EL (cell line): ENCODE measurements at places on chromosomes 3 and 15.

DNA sequence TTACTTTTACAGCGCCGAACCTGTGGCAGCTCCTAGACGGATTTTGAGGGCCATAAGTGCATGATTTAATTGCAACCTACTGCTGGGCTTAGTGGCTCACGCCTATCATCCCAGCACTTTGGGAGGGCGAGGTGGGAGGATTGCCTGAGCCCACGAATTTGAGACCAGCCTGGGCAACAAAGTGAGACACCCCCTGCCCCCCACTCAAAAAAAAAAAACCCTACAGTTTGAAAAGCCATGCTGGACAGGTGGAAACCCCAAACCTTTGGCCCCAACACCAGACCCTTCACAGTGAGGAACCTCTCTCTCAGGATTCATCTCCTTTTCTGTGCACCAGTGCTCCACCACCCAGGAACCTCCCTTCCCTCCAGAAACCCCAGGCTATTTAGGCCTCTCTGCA, 1.1 kb upstream of the CDC25A start:
- DNase-seq, result no peak

DNA sequence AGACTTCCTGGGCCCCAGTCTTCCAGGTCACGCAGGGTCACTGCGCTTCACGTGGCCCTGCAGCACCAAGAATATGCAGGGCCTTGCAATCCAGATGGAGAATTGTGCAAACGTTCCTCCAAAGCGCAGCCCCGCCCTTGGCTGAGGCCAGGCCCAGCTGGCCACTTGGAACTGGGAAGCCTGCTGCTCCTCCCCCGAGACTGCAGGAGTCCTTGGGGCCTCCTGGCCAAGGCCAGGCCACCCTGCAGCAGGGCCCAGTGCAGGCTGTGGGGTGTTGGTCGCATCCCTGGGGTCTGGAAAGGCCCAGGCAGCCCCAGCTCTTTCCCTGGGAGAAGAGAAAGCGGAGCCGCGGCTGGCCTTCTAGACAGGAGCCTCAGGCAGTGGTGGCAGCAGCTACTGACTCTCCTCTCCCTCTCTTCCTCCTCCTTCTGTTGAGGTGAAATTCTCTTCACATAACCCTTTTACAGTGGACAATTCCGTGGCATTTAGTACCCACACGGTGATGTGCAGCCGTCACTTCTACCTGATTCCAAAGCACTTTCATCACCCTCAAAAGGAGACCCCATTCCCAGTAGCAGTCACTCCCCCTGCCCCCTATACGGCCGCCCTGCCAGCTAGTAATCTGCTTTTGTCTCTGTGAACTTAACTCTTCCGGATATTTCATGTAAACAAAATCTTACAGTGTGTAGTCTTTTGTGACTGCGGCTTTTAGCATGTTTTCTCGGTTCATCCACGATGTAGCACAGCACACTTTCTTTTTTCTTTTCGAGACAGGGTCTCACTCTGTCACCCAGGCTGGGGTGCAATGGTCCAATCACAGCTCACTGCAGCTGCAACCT, 103.9 kb downstream of the TMEM266 start:
- peak; percentile 49 for DNase-seq

- no peak for DNase-seq
These were observed 56.1 kb downstream of the SLC12A8 start for GRCh38 chr3:125156456-125156855.

- DNase-seq, result no peak
These were observed 1.9 kb downstream of the GRM7 start for GRCh38 chr3:6862880-6863195.

DNA sequence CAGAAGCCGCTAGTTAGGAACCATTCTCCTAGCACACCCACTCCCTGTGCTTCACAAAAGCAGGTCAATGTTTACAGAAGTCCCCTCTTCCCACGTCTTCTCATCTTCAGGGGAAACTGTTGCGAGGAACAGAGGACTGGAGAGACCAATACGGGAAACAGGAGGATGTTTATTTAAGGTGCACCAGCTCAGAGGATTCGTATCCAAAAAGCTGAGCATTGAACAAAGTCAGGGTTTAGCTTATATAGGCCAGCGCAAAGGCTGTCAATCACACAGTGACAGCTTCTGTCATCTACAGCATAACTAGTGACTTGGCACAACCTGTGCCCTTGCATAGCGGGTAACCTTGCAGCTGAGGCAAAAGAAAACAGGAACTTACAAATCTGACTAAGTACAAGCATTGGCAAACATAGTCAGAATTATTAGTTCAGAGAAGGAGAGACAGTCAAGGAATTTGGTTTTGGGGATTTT, 61.3 kb downstream of the ZDHHC19 start:
- DNase-seq, result no peak
